ENCODE measurements at places on chromosomes 2 and 18.

DNA sequence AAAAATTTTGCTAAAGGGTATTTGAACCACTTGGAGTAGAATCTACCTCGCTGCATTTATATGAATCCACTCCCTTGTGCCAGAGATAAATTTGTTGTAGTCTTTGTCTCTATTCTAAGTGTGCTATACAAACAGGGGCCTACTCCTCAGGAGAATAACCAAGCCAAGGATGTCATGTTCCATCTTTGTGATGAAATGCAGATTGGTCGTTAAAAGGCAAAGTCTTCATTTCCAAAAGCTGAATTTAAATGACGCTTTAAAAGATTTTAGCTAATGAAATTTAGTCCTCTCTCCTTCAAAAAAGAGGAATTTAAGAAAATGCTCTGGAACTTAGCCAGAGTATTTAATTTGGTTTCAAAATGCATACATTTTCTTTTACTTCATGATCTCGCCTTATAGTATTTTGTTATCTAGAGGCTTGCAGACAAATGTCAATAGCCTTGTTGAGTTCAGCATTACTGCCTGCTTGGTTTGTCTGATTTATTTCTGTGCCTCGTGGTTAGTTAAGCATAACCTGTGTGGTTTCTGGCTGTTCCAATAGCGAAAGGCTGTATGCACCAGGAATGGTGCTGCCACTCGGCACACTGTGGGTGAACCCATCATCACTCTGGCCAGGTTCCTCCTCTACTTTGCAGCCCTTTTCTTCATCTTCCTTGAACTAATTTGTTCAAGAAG is 417.6 kb downstream of the ZNF521 start:
- no peak for DNase-seq

GRCh38 chr2:74548900-74549826 is 4.6 kb downstream of the LOXL3 start:
- no peak for DNase-seq

DNA sequence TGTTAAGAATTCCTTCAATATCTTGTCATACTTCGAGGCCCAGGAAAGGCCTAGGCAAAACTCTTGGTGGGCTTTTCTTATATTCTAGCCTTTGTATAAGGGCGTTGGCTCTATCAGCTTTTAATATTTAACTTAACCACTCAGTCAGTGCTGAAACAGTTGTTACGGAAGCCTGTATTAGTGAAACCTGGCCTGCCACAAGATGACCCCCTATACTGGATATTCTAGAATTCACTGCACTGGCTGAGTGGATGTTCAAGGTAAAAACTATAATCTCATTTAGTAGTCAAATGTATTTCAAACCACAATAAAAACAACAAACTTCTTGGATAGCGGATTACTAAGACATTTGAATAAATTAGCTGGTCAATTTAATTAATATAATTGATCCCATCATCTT is 91.7 kb upstream of the HNMT start:
- no peak for DNase-seq

- DNase-seq: no peak
Observed at GRCh38 chr2:112923967-112924338, 13.0 kb downstream of the IL37 start.

- DNase-seq: no peak
Observed at GRCh38 chr2:49515996-49516782, 361.9 kb upstream of the FSHR start.
